CD4-positive, alpha-beta T cell treated with Interleukin-17A for 1 hour (primary cell): ENCODE measurements at places on chromosomes 5 and 9.

GRCh38 chr9:36431078-36431477, 31.0 kb upstream of the RNF38 start:
- no peak for DNase-seq

DNA sequence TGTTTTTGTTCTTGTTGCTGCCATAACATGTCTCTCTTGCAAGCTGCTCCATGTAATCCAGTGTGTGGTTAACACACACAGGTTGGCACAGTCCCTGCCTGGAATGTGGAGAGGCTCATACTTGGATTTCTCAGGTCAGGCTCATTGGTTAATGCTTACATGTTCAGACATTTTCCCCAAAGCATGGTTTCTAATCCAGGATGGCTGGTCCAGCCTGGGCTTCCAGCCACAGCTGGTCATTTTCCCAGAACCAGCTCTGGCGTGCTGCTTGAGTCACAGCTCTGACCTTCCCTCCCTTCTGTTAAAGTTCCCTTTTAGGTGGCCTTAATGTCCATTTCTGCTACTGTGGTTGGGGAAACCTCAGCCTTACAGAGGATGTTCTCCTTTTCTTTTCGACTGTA, 294.3 kb downstream of the TAF11L14 start:
- DNase-seq, result no peak

GRCh38 chr9:118984607-118985006, 384.6 kb downstream of the BRINP1 start:
- no peak for DNase-seq

- DNase-seq, result no peak
Observed at GRCh38 chr5:149827086-149827485, 97.0 kb downstream of the PPARGC1B start.

DNA sequence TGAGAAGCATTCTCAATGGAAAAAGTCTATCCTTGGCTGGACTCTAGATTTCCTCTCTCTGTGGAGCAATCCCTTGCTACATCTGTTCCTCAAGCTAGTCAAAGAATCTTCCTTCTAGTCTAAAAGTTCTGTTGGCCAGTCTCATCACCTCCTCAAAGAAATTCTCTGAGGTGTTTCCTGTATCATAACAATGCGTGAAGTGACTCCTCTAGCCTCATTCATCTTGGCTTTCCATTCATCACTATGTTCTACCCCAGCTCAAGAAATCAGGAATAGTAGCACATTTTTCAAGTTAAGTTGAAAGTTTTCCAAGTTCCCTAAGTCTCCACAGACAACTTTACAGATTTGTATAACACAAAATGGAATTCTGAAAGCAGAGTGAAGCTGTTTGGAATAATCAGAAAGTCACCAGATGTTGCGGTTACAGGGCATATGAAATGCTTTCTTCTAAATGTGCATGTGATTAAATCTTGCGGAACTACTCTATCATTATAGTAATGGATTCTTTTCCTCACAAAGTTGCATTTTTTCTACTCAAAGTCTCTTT, 176.6 kb upstream of the FREM1 start:
- no peak for DNase-seq

- peak; percentile 20 for DNase-seq
Observed at GRCh38 chr5:132714456-132715307, 22.7 kb downstream of the KIF3A start.

DNA sequence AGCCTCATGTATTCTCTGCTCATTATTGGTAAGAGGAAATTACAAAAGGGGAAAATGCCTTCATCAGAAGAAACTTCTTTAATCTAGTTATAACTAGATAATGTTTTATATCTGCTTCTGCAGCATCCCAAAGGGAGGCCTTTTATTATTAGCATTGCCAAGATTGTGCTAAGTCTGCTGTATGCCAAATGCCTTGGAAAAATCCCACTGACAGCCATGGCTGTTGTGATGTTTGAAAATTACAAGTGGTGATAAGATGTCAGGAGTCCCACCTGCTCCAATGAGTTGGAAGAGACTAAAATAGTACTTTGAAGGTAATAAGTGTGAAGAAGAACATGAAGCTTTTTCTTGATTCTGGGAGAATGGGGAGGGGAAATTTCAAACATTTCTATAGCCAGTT, 345.0 kb downstream of the GABRB2 start:
- no peak for DNase-seq

DNA sequence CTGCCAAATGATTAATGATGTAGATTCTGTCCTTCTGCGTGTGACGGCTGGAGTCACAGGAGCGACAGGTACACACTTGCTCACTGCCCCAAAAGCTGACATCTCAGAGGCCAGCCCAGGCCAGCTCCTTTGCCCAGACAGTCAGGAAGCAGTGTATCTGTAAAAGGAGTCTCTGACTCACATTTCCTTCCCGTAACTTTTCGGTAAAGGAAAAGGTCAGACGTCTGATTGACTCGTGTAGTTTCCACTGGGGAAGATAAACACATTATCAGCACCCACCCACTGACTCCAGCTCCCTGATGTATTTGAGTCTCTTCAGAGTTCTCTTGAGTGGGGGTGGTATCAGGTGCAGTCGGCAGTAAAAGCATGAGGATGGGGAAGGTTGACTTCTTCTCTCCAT, 64.4 kb upstream of the WWC1 start:
- DNase-seq, result no peak

- no peak for DNase-seq
Observed at GRCh38 chr9:100590481-100590880, 12.6 kb downstream of the CAVIN4 start.

- no peak for DNase-seq
Observed at GRCh38 chr5:60299944-60300343, 400.0 kb downstream of the DEPDC1B start.

- no peak for DNase-seq
Observed at GRCh38 chr9:24721621-24722020, 175.9 kb upstream of the IZUMO3 start.

GRCh38 chr9:123089790-123090189, 56.3 kb downstream of the GPR21 start:
- no peak for DNase-seq

DNA sequence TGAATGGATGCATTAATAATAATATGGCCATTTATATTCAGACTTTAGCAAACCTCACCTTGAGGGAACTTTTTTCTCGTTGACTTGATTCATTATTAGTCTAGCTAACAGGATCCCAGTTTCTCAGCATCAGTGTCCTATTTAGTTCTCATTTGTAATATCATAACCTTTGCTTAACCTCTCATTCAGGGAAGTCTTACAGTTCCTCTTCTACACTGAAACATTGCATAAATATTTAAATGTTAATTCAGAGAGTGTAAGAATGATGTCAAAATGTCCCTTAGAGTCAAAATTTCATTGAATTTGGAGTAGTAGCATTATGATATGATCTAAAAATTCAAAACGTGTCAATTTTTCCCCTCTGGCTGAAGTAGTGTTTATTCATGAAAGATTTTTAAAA, 650.1 kb downstream of the EFNA5 start:
- no peak for DNase-seq

DNA sequence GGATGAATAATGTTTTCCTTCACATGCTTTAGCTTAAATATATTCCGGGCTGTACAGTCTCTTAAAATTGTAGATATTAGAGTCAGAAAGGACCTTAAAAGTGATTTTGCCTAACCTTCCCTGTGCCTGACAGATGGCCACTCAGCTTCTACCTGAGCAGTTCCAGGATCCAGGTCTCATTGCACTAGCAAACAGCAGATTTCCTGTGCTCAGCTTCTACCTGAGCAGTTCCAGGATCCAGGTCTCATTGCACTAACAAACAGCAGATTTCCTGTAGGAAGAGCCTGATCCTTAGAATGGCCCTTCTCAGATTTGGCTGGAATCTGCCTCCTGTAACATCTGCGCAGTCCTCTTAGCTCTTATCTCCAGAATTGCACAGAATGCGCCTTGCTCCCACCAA, 219.8 kb downstream of the AOPEP start:
- DNase-seq, result no peak

- DNase-seq, result no peak
Observed at GRCh38 chr5:26482810-26483375, 555.5 kb downstream of the CDH9 start.

GRCh38 chr9:68781928-68782327, 76.9 kb downstream of the PIP5K1B start:
- DNase-seq, result no peak

- no peak for DNase-seq
Observed at GRCh38 chr5:1806974-1807373, 5.8 kb downstream of the NDUFS6 start.

- no peak for DNase-seq
Observed at GRCh38 chr9:95565982-95566381, 49.2 kb upstream of the PTCH1 start.

- no peak for DNase-seq
Observed at GRCh38 chr5:131825404-131826013, 28.7 kb upstream of the FNIP1 start.

DNA sequence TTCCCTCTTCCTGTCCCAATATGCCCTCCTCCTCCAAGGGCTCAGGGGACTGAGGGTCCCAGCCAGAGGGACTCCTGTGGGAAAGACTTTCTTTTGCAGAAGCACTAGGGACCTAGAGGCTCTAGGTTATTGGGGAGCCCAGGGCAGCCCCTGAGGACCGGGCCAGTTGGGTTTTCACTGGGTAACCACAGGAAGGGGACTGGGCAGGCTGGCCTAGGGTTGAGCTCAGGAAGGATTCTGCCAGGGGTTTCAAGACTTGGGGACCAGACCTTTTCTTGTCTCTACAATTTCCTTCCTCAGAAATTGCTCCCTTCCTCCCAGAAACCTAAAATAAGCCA, 24.4 kb upstream of the HMCN2 start:
- DNase-seq, result no peak

DNA sequence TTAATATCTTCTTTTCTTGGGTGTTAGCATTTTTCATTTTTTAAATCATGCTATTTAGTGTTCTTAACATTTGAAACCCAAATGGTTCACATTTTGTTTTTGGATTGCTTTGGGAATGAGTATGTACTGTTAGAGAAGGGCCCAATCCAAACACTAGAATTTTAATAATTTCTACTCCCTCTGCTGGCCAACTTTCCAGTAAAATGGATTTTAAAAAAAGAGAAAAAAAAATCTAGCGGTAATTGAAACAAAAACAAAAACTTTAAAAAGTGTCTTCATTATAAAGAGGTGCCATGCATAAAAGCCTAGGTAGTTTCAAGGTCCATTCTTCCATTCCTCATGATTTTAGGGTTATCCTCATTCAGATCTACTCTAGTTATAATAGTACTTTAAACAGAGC, 32.1 kb upstream of the RICTOR start:
- no peak for DNase-seq

GRCh38 chr5:127231118-127231517, 59.5 kb upstream of the MEGF10 start:
- no peak for DNase-seq

- DNase-seq, result no peak
Observed at GRCh38 chr9:68489646-68490045, 51.0 kb downstream of the TMEM252 start.

- DNase-seq, result no peak
Observed at GRCh38 chr5:141714542-141715310, 32.7 kb upstream of the ARAP3 start.

DNA sequence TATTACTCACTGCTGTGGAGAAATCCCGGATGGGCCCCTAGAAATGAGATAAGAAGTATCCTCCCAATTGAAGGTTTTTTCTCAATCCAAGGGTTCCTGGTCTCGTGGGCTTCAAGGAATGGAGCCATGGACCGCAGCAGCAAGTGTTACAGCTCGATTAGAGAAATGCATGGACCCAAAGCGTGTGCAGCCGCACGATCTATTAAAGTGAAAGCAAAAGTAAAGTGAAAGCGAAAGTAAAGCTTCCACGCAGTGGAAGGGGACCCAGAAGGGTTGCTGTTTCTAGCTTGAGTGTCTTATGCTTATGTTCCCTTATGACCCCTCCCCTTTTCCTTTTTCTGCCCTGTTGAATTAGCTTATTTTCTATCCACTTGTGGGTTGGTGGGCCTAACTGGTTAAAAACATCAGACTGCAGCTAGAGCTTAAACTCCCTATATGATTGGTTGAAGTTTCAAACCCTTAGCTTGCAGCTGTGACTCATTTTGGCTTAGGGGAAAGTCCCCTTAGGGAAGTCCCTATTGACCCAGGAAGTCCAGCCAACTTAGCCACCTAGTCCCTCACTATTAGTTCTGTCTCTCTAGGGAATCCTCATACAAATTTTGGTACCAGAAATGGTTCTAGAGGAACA, 1111.8 kb downstream of the TAF11L14 start:
- peak; percentile 81 for DNase-seq

DNA sequence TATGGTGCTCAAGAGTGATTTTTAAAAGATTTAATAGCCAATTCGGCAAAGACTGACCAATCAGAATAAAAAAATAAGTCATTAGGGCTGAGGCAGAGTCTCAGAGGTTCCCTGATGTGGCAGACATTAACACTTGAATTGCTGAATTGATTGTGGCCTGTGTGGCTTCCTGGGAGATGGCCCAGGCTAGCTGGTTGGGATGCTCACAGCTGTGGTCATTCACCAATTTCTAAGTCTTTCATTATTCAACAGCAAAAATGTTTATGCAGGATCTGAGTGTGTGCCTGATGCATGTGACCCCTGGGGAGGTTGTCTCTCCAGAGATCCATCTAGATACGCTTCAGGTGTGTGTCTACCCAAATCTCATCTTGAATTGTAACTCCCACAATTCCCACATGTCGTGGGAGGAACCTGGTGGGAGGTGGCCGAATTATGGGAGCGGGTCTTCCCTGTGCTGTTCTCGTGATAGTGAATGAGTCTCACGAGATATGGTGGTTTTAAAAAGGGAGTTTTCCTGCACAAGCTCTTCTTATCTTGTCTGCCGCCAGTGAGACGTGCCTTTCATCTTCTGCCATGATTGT, 632.6 kb upstream of the SEMA6A start:
- DNase-seq, result no peak

DNA sequence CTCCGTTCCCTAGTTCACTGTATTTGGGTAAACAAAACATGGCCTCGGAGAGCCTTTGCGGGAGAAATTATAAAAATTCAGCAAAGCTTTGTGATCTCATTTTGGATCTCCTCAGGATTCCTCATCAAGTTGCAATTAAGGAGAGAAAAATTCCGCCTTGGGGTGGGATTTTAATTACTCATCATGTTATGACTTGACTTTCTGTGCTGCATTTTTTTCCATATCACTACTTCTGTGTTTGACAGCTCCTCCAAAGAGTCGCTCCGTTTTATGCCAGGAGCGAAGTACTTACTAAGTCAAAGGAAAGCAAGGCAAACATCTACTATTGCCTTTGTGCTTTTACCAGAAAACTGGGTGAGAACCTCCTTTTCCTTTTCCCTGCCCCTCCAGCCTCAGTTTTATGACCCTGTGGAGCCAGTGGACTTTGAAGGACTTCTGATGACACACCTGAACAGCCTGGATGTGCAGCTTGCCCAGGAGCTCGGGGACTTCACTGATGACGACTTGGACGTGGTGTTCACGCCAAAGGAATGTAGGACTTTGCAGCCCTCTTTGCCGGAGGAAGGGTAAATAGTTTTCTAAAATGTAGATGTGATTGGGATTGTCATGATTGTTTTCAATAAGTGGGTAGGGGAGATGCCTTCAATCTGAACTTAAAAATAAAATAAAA, 71.5 kb downstream of the DOCK8 start:
- DNase-seq, result no peak

GRCh38 chr9:99820685-99821395, 845 bp upstream of the NR4A3 start:
- DNase-seq, result peak; percentile 64

GRCh38 chr5:16806711-16807546, 129.2 kb downstream of the MYO10 start:
- no peak for DNase-seq

GRCh38 chr5:68745448-68745847, 348.4 kb upstream of the SLC30A5 start:
- peak; percentile 14 for DNase-seq

- DNase-seq, result no peak
Observed at GRCh38 chr9:11417782-11418181, 805.0 kb upstream of the PTPRD start.
